ENCODE measurements at places on chromosomes 12 and 14. TPM values are rescaled to one million over a fixed set of nuclear protein-coding genes. Genes with fewer than 3 reads are reported as not detected.
A peak's percentile ranks its signal among the peaks of the same experiment; 100 is the strongest.

The CLEC4A gene
- 5.2 TPM for total RNA-seq

DNA sequence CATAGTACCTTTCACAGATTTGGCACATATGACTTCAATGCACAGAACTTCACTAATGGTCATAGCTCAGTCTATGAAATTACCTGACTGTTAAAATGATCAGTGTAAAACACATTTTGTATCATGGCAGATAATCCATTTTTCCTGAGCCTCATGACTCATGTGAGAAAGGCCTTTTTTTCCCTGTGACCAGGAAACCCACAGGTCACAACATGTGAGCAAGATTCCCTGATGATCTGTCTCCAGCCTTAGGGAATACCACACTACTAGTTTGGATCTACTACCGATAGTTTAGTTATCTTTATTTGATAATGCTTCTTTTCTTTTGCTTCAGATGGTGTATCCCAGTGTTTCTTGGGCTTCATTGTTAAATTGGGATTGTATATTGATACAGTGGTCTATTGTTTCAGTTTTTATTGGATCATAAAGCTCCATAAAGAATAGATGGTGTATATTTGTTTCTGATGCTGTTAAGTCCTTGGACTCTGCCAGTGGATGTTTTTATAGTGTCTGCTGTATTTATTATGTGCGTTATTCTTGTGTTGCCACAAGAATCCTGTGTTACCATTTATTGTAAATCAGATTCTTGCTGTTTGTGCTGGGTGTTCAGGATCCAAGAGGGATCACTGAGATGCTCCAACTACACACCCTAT, 248.7 kb upstream of the PELI2 start:
- no peak for DNase-seq

- DNase-seq, result no peak
Observed at GRCh38 chr14:75927564-75928087, 54.2 kb downstream of the TGFB3 start.

DNA sequence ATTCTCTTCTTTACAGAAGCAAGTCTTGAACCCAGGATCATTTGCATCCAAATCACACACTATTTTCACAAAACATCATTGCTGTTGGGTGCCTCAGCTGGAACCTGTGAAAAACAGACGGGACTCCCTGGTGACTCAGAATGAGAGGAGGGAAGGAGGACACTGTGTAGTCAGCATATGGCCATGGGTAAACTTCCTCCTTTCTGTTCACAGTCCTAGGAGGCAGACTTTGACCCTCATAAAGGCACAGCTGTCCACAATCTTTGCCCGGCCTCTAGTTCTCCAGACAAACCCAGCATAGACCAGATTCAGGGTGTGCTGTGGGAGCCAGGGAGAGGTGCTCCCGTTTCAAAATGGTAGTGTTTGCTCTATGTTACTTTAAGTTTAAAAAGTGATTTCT, 62.0 kb downstream of the DYRK2 start:
- no peak for DNase-seq

DNA sequence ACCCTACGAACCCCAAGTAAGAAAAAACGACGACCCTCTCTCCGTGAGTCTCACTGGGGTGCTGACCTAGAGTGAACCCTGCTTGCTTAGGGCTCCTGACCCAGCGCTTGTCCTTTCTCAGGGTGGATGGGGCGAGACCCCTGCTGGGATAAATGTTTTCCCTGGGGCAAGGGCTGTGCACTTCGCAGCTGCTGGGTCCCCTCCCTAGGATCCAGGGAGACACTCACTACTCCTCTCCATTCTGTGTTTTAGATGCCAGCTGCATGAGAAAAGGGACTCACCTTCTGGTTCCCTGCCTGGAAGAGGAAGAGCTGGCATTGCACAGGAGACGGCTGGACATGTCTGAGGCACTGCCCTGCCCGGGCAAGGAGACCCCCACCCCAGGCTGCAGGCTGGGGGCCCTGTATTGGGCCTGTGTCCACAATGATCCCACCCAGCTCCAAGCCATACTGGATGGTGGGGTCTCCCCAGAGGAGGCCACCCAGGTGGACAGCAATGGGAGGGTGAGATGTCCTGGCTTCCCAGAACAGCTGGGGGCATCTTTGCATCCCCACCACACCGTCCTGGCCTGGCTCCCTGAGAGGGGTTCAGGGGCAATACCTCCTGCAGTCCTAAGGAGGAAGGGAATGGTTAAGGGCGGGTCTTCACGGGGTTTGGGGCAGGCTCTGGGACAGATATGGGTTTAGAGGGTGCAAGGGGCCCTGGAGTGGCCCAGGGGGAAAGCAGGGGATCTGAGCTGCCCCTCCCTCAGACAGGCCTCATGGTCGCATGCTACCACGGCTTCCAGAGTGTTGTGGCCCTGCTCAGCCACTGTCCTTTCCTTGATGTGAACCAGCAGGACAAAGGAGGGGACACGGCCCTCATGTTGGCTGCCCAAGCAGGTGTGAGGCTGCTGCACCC, 663 bp downstream of the ANKRD33 start:
- peak; percentile 44 for DNase-seq

DNA sequence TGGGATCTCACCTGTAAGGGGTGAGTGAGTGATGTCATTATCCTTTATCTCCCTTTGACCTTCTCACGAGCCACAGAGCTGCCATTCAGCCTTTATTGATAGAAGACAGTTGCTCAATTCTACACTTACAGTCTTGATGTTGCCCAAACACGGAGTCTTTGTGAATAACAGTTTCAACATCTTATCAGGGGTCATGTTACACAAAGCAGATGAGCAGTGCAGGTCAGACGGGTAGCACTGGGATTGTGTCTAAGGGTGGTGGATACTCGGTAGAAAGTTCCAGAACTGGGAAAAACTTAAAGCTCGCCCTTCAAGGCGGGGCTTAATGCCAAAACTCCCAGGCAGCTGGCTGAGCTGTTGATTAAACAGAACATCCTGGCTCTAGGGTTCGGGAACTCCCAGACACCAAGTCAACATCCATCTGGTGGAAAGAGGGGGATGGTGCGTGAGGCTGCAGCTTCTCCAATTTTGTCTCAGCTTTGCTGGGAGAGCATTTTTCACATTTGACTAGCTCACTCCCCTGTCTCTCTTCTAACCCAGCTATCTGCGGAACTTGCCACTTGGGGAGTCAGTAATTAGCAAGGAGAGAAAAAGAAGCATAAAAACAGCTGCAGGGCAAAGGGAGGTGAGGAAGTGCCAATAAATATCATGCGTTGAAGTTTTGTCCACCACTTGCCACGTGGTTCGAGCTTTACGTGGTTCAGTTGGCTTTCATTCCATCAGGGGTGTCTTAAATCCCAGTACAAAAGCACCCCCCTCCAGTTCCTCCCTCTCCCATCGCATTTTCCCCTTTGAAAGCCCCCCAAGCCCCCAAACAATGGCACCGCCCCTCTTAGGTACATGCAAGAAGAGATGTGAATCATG, 31.0 kb downstream of the FOXN4 start:
- DNase-seq, result peak; percentile 54

DNA sequence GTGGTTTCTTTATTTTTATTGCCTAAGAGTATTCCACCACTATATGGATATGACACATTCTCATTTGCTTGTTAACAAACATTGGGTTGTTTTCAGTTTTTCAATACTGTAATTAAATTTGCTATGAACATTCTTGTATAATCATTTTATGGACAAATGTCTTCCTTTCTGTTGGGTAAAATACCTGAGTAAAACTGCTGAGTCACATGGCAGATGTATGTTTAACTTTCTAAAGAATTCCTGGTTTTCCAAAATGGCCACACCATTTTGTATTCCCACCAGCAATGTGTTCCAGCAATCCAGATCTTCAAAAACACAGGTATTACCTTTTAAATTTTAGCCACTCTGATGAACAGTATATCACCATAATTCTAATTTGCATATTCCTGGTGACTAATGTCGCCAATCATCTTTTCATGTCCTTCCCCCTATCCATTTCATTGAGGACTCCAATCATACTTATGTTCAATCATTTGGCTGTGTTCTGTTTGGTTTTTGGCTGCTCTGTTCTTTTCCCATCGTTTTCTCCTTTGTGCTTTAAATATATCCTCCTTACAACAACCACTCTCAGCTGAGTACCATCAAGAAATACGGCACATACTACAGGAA, 36.0 kb downstream of the CDK17 start:
- no peak for DNase-seq

GRCh38 chr12:12881151-12881909, 10.0 kb upstream of the GPRC5A start:
- DNase-seq, result no peak

- DNase-seq, result peak; percentile 68
Observed at GRCh38 chr12:202081-202731, 11.8 kb downstream of the SLC6A12 start.
